CD8-positive, alpha-beta memory T cell (primary cell): ENCODE measurements at places on chromosomes 6 and 20. TPM values are rescaled to one million over a fixed set of nuclear protein-coding genes. Genes with fewer than 3 reads are reported as not detected.

DNA sequence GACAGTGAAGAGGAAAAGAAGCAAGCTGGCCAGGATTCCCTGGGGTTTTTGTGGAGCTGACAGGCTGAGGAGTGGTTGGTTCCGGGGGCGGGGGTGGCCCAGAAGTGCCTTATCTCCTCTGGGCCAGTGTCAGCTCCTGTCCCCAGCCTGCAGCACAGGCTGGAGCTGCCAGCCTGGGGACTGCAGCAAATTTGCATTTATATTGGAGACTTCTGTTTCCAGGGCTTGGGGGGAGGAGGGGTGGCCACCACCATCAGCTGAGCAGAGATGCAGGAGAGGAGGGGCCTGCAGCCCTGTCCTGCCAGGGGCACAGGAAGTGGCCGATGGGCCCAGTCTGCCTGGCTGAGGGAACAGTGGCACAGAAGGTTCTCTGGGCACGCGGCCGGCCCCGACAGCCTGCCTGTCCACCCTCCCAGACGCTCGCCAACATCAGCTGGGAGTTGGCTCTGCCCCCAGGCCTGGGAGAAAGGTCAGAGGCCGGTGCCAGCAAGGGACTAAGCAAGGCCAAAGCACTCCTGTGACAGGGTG, 24.3 kb upstream of the SCRT2 start:
- DNase-seq, result no peak

ACSS1 gene
- 59.6 TPM for polyA plus RNA-seq

- DNase-seq, result no peak
These were observed 4.9 kb upstream of the YTHDF1 start for GRCh38 chr20:63220696-63221399.

DNA sequence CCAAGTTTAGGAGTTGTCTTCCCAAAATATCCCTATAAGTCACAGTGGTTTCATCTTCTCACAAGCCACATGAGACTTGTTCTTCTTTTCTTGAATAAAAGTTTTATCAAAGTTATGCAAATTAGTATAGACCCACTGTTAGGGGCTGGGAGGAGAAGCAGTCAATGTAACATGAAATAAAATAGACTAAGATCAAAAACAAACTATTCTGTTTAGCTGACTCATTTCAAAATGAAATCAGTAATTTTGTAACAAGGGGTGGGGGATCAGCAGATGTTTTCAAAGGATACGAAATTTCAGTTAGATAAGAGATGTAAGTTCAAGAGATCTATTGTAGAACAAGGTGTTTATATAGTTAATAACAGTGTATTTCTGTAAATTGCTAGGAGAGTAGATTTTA, 339.6 kb upstream of the PRDM1 start:
- no peak for DNase-seq

GRCh38 chr20:19252451-19253120, 40.1 kb downstream of the SLC24A3 start:
- DNase-seq, result no peak
